ENCODE measurements at places on chromosomes 13 and 19.

DNA sequence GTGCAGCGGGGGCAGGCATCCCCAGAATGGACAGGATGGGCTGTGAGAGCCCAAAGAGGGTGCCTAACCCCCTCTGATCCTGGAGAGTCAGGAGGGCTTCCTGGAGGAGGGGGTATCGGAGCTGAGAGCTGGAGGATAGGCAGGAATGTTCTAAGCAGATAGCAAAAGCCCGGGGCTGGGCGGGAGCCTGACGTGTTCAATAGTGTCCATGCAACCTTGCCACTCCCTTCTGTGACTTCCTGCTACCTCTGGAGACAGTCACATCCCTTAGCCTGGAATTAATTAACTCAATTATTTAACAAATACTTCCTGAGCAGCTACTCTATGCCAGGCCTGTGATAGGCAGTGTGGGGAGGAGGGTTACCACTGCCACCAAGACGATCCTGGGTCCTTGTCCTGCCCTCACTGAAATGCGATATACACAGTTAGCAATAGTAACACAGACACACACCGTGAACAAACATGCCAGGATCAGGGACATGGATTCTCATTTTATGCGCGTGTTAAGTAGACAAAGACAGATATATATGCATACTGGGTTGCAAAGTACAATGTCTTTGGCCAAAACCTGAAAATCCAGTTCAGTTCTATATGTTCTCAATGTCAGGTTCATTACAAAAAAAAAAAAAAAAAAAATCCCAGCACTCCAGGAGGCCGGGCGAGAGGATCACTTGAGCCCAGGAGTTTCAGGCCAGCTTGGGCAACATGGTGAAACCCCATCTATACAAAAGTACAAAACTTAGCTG is 10.7 kb downstream of the AP2S1 start:
- no peak for DNase-seq

DNA sequence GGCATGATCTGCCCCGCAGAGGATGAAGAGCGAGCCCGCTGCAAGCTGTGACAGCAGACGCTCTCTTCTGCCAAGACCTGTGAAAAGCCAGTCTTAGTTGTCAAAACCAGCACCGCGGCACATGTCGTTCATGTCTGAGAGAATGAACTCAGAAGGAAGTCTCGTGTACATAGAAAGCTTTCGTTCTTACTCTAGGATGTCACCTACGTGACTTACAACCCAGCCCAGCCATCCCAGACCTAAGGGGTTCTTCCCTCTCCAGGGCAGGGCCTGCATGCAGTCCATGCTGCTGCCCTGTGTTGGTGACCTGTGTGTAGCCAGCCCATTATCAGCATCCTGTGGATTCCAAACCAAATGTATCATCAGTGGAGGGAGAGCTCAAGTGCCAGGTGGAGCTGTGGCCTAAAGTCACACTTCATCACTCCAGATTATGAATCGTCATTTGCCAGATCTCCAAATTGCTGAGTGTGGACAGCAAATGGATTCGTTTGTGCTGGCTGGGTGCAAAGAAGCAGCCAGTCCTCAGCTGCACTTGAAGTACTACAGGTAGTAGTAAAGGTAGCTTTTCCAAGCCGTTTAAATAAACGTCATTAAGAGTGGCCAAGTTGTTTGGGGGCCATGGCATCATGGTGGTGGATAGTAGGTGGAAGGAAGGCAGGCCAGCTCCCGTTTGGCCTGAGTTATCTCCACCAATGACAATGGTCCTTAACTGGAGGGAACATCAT is 73.9 kb upstream of the GPR183 start:
- no peak for DNase-seq

DNA sequence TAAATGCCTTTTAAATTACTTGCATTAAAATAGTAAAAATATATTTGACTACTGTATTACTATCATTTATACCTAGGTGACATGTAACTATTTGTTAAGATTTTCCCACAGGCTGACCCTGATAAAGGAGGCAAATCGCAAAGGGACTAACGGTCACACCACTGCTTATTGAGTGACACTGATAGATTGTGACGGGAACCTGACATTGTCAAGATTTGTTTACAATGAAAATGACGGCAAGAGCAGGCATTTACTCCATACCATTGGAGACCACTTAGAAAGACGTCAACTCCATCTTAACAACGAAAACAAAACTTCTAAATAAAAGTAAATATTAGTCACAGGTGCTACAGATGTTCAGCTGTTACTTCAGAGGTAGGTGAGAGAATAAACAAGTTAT is 289.0 kb downstream of the DACH1 start:
- no peak for DNase-seq

GRCh38 chr13:102401265-102401664 is 583 bp downstream of the FGF14 start:
- DNase-seq = no peak

DNA sequence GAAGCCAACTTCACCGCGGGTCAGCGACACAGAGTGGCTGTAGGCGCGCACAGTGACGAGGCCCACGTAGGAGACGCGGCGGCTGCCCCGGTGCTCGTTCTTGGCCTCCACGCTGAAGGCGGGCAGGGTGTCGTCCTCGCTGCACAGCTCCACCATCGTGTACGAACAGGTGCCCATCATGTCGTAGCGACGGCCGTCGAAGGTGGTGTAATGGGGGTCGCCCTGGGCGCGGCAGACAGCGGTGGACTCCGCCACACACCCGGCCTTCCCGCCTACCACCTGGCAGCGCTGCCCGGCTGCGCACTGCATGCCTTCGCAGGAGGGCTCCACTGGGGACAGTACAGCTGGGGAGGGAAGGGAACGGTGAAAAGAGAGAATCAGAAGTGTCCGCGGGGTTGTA is 10.0 kb downstream of the FCGBP start:
- no peak for DNase-seq

DNA sequence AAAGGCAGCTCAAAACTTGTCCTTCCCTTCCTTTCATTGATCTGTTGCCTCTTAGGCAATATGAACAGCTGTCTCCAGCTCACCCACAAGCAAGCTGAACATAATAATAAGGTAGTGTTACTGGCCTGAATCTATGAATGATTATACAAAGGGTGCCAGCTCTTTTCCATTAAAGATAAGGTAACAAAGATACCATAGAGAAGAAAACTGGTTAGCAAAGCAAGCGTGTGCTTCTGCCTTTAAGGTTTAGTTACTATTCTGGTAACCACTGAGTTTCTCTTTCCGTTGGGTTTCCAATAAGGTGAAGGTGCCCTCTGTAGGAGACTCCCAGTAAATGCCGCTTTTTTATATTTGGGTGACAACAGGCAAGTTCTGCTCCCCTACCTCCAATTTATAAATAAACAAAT is 12.1 kb upstream of the DACH1 start:
- no peak for DNase-seq

All from SW 1271 (cell line).